ENCODE measurements at places on chromosomes 2 and 18.
A peak's percentile ranks its signal among the peaks of the same experiment; 100 is the strongest.

- no peak for DNase-seq
These were observed 173.0 kb upstream of the REV1 start for GRCh38 chr2:99662761-99663341.

- no peak for DNase-seq
These were observed 33.6 kb downstream of the TWIST2 start for GRCh38 chr2:238881353-238882081.

GRCh38 chr18:65924904-65925303 lies 174.1 kb downstream of the CDH7 start:
- DNase-seq, result no peak

DNA sequence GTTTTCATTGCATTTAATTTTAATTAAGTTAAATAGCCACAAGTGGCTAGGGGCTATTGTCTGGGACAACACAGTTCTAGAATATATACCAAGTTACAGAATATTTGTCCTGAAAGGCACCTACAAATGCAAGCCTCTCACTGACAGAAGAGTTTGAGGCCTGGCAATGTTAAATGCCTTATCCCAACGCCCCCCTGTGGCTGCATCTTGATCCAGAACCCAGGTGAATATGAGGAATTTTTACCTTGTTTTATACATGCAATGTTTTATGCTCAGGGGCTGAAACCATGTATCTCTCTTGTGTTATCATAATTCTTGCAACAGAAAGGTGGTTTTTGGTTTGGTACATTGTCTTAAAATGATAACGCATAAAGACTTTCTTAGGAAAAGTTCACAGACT lies 71.8 kb upstream of the SEC11C start:
- no peak for DNase-seq

DNA sequence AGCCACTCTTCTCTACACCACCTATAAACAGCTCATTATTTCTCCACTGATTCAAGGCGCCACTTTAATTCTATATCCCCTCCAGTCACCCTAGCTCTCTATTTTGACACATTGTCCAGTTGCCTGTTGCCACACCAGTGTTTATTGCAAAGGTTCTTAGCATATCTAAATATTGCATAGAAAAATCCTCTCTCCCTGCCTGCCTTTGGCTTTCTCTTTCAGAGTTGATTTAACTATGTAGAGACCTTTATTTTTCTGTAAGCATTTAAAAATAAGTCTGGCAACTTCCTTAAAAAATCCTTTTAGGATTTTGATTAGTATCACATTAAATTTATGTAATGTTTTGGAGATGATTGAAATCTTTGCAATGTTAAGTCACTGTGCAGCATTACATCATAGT lies 47.9 kb upstream of the B3GNT7 start:
- DNase-seq, result no peak

GRCh38 chr18:76874642-76875389 lies 52.5 kb downstream of the ZNF236 start:
- DNase-seq, result no peak

DNA sequence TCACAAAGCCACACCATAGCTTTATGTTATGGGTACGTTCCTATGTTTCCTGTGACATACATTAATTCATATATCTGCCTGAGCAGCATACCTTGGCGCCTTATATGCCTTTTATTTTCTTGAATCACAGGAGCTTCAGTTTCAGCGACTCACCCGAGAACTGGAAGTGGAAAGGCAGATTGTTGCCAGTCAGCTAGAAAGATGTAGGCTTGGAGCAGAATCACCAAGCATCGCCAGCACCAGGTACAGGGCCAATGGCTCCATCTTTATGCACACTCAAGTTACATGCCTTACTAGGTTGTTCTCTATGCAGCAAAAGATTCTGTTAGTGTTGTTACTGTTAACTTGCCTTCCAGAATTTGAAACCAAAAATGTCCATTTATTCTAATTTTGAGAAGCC lies 120.4 kb downstream of the PKP4 start:
- DNase-seq, result no peak

DNA sequence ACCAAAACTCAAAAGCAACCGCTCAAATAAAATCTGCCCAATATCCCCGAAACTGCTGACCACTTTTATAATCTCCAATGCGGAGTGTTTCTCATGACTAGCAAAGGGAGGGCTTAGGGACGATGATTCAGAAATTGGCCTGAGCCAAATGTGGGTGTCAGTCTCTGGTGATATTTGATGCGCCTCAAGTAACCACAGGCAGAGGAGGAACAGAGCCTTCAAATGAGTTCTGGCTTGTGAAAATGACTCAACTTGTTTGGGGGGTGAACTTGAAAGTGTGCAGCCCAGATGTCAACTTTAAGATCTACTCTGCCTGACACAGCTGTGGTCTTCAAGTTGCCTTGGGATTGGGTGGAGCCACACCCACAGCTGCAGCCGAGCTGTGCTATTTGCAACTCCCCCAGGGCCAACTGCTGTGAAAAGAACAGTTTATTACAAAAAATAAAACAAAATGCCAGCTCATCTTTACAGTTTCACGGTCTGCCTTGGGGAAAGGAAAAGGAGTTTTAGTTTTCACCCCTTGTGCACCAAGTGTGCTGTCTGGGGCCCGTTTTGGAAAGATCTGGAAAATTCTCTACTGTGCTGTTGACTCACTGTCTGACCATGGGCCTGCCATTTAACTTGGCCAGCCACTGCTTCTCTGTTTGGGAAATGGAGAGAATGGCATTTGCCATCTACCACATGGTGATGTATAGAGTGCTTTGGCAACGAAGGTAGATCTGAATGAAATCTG lies 222.1 kb downstream of the MTX2 start:
- DNase-seq, result no peak

- no peak for DNase-seq
These were observed at the start of gene PDE11A for GRCh38 chr2:178072383-178073301. PDE11A (minus strand) TSS chr2:178072777; CDS start chr2:178072437, 340 bp downstream.

DNA sequence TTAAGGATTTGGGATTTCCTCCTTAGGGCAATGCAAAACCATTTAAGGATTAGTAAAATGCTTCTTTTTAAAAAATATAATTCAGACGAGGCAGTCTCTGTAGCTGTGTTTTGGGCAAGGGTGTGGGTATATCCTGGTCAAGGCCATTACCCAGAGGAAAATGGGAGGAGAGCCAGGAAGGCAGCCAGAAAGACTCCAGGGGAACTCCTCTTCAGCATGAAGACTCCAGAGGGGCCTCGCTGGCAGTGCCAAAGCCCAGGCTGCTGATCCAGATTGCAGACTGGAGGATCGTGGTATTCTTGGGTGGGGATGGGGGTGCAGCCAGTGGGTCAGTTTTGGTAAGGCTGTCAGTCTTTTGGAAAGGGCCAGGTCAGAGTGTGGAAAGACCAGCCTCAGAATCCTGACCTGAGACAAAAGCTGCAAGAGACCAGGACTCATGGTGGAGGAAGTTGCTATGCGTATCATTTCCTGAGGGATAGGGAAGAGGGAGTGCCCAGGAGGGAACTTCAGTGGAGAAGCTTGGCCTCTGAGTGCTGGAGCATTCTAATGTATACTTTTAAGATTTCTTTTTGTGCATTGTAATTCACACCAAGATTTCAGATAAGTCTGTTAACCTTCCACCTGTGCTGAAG lies 20.9 kb upstream of the RAB11FIP5 start:
- no peak for DNase-seq

- DNase-seq, result peak; percentile 54
These were observed 41.0 kb downstream of the LPIN2 start for GRCh38 chr18:2971741-2972552.

DNA sequence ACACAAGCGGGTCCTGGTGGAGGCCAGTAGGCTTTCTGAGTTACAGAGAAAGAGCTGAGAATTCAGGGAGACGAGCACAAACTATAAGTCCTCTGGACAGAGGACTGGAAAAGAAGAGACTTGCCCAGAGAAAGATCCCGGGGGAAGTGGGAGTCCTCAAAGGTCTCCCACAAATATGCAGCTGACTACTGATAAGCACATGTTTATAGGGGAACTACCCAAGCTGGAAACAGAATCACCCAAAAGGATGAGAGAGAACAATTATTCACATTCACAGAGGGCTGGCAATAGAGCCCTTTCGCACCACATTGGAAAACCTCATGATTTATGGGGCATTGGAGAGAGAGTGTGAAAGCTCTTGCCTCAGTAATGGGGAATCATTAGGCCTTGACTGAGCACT lies 337.6 kb downstream of the IRS1 start:
- no peak for DNase-seq

DNA sequence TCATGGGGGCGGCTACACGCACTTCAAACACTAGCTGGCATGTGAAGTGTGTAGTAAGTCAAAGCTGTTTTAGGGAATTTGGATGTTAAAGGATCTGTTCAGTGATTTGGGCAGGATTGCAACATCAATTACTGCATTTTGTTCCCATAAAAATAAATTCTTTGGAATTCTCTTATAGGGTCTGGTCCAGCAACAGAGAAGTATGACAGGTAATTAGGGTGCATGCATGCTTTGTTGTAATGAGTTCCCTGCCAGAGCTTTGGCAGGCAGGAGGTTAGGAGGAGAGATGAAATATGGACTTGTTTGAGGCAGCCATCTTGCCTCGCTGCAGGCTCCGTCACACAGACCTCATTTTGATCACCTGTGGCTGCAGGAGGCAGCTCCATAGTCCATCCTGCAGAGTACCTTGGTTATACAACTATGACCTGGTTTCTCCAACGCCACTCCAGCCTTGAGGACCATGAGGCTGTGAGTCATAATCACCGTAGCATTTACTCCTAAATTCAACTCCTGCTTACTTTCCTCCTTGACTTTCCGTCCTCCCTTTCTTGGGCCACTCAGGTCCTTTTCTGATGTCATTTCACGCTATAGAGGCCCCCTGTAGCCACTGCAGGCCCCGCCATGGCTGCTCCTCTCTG lies 26.5 kb upstream of the EML4 start:
- no peak for DNase-seq

DNA sequence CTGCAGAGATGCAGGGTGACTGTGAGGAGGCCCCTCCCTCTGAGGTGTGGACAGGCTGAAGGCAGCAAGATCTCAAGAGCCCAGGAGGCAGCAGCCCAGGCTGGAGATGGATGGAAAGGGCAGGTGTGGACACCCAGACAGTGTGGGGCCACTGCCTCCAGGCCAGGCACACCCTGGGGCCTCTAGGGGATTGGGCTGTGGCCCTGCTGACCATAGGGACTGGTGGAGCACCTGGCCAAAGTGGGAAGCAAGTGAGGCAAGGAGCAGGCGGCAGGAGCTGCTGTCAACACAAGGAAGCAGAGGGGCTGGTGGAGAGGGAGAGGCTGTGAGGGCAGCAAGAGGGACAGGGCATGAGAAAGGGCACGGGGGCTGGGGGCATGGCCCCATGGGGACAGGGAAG lies 10.8 kb downstream of the SNED1 start:
- no peak for DNase-seq

- no peak for DNase-seq
These were observed 652.5 kb downstream of the KCNJ3 start for GRCh38 chr2:155350783-155351580.

DNA sequence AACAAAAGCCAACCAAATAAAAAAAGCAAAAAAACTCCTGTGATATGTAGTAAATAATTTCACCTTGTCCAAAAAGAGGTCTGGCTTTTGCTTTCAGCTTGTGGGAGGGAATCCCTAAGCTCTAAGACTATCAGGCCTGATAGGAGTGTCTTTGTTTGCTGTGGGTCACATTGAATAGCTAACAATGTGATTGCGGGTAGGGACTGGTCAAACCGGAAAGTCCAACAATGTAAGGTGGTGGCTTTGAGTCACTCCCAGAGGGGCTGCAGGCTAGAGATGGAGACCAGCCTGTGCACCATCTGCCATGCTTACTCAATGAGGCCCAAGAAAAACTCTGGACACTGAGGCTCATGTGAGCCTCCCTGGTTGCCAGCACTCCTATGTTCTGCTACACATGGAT lies 192.9 kb downstream of the TFCP2L1 start:
- DNase-seq, result no peak

DNA sequence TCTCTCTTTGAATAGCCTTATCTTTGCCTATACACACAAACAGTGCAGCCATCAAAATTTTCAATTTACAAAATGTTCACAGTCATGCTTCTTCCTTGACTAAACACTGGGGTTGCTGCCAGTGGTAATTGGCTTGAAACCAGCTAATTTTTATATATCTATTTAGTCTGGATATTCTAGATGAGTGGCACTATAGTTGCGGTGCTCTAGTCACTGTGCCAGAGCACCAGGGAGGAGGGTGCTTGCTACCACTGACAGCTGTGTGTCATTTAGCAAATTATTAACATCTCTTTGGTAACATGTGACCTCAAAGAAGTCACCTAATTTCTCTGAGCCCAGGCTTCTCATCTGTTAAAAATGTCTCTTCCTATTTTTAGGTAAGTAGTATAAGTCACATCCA lies 130.4 kb downstream of the MEIS1 start:
- no peak for DNase-seq

- DNase-seq, result no peak
These were observed 17.7 kb downstream of the EIF4E2 start for GRCh38 chr2:232568161-232568560.

DNA sequence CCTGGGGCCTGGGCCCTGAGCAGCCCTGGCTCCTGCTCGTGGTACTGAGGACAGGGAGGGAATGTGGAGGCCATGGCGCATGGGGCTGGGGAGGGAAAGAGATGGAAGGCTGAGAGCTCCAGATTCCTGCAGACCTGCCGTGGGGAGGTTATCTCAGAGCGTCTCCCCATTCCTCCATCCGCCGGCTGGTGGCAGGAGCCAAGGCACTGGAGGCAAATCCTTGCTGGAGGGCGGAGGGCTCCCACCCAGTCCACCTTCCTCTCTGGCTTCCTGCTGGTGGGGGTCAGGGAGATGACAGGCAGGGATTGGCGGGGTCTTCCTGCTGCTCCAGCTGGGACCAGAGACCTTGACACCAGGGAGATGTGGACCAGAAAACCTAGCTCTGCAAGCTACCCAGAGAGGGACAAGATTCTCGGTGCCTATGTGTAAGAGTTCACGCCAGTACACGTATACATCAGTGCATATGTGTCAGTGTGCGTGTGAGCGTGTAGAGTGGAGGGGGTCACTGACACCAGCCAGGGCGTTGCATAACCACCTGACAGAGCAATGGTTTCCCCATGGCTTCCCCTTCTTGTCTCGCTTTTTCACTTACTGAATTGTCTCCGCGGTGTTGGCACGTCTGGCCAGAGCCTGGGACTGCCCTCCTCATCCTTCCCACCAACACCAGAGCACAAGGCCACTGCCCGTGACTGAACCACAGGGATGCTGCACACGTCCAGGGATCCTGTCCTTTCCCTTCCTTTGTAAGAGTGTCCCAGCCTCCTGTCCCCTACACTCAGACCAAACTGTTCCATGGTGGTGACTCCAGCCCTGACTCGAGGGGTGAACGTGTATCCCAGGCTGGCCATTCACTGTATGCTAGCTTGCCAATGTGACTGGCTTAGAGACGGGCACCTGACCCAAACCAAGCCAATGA lies 15.8 kb upstream of the SEMA4C start:
- no peak for DNase-seq

GRCh38 chr2:205768341-205768740 lies 86.0 kb downstream of the NRP2 start:
- DNase-seq, result no peak

All from T-helper 9 cell (primary cell).